ENCODE measurements at places on chromosomes 2 and 18.

DNA sequence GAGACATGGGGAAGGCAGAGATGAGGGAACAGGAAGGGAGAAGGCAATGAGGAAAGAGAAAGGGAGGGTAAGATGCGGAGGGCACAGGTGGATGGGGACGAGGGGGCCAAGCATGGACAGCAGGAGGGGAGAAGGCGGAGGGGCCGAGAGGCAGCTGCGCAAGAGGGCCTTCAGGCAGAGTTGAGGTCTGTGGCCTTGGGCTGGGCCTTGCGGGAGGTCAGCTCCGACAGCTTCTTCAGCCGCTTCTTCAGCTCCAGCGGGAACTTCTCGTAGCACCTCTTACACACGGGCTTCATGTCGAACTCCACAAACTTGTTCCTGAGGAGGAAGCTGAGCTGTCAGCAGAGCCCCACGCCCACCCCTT is 6.9 kb upstream of the GPR17 start:
- DNase-seq, result no peak

DNA sequence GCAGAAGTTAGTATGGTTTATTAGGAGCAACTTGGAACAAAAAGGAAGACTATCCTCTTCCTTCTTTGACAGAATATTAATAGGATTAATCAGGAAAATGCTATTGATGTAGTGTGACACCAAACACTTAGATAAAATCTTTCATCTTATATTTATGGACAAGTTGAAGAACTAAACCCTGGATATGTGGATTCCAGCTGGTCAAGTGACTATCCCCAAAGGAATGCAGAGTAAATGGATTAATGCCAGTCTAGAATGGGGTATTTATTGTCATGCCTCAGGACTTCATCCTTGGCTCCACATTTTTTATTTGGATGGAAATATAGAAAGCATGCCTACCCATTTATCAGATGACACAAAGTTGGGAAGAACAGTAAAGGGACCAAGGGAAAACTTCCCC is 124.0 kb upstream of the TTC39C start:
- no peak for DNase-seq

DNA sequence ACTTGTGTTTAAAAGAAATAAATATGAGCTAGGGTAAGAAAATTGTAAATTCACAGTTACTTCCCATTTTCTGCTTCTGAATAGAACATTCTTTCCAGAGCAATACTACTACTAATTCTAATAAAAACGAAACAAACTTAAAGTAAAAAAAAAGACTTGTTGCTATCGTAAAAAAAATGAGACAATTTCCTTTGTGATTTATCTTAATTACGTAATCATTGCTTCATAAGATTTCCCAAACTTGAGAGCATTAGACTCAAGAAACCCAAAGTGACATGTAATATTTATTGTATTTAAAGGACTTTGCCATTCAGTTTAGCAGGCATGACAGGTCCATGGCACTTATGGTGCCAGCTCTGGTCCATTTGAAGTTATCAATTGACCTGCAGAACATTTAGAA is 153.8 kb downstream of the AQP4 start:
- no peak for DNase-seq

GRCh38 chr2:100902817-100903405 is 83.0 kb downstream of the NPAS2 start:
- DNase-seq, result no peak

All from NCI-H2029 treated with DMSO at 0.1 percent for 48 hours (cell line).